ENCODE measurements at places on chromosomes 3 and 15.

DNA sequence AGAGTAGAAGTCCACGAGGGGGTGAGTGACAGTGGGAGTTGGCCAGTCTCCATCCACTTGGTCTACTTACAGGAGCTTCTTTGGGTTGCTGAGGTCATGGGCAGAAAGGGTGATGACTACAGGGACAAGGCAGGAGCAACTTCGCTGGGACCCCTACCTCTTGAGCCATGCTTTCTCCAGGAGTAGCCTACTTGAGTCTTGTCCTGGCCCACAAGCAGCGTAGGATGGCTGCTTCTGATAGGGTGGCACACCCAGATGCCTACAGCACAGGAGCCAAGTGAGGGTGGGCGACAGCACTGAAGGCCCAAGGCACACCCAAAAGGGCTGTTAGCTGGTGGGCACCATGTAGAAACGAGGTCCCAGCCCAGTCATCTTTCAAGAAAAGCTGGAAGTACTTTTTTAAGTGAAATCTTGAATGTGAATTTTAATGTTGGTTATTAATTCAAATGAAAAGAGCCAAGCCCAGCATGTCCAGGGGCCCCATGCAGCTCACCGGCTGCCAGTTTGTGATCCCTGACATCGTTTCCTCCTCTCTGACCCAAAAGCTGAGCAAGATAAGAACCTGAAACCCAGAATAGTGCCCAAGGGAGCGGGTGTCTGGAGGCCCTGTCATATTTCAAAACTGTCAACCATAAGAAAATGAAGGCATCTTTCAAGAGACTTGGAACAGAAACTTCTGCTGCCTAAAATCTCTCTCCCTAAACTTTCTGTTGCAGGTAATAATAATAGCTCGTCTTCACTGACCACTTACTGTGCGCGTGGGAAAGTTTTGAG lies 2.2 kb upstream of the CPEB1 start:
- no peak for DNase-seq

DNA sequence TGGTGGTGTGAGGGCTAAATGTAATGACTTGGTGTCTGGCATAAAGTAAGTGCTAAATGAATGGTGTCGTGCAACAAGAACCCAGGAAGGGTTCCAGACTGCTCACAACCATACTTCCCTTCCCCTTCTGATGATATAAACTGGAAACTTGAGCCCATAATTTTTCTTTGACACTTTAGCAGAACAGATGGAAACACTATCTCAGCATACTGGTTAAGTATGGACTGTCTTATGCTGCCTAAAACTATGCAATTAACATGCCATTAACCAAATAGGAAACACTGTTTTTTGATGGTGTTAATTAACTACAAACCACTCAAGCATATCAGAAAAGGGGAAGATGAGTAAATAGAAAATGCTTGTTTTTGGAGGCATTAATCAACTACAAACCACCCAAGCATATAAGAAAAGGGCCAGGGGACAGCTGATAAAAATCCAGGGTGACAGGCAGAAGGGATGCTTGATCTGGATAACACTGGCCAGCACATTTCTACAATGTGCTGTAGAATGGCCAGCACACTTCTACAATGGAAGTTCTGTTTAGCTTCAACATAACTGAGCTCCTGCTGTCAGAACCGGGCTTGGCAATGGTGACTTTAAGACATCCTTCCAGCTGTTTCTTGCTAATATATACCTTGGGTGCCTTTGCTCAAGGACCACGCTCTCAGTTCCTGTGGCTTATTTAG lies 85.5 kb upstream of the FAM3D start:
- DNase-seq, result no peak

GRCh38 chr3:194617827-194618226 lies 15.4 kb downstream of the TMEM44 start:
- peak; percentile 84 for DNase-seq

GRCh38 chr3:87181551-87181950 lies 45.6 kb upstream of the CHMP2B start:
- no peak for DNase-seq

- DNase-seq, result peak; percentile 92
These were observed 2.3 kb upstream of the HAPLN3 start for GRCh38 chr15:88897456-88898194.

DNA sequence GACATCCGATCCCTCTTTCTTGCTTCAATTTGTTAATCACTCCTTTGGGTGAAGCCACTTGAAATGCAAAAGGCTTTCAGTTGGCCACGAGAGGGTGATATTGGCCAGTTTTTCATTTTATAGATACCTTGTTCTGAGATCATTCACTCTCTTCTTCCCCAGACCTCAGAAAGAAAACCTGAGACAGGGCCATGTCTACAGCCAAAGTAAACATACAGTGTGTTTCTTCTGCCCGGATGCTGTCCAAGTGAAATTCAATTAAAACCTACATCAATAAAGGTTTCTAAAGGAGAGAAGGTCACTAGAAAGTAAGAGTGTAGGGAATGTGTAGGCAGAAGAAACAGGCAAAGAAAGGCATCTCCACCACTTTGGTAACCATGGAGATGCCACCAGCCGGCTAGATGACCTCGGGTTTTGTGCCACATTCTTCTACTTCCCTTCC lies 39.5 kb upstream of the FMN1 start:
- DNase-seq, result peak; percentile 62

DNA sequence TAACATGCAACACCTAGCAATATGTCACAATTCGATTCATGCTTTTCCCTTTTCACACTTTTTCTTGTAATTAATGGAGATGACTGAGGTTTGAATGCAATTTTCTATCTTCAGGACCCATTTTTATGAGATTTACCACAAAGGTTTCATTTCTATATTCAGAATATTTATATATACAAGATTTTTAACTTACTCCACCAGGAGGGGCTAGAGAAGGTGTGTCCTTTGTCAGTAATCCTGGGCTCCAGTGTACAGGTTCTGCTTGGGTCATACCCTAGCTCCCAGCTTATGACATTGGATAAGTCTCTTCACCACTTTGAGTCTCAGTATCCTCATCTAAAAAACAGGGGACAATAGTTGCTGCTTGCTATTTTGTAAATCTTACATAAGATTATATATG lies 95.7 kb upstream of the SLC24A5 start:
- peak; percentile 11 for DNase-seq

- DNase-seq, result peak; percentile 9
These were observed 10.9 kb downstream of the GPD1L start for GRCh38 chr3:32117320-32117719.

DNA sequence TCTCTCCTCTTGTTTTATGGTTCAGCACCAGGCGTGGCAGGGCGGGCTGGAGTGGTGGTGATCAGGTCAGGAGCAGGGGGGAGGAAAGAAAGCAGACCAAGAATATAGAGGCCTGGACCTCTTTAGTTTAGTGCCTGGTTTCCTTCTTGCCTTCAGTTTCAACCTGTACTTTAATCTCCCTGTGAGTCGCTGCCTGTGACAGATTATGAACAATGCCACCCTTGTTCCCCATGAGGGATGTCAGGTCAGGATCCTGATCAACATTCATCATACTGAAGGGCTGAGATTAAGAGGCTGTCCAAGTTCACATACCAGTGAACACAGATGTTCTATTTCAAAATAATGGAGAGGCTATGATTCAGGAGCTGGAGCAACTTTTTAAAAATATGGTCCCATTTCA lies 11.4 kb downstream of the ENTPD3 start:
- DNase-seq, result no peak
